ENCODE measurements at places on chromosomes 7 and 10.

DNA sequence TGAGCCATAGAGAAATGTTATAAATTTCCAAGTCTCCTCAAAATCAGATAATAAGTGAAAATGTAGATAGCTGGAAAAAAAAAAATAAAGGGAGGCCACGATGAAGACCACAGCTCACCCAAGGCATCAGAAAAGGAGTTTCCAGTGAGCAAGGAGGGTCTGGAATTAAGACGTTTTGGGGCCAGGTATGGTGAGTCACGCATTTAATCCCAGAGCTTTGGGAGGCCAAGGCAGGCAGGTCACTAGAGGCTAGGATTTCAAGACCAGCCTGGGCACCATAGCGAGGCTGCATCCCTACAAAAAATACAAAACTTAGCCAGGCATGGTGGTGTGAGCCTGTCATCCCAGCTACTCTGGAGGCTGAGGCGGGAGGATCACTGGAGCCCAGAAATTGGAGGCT is 65.5 kb downstream of the ASB13 start:
- DNase-seq, result no peak

DNA sequence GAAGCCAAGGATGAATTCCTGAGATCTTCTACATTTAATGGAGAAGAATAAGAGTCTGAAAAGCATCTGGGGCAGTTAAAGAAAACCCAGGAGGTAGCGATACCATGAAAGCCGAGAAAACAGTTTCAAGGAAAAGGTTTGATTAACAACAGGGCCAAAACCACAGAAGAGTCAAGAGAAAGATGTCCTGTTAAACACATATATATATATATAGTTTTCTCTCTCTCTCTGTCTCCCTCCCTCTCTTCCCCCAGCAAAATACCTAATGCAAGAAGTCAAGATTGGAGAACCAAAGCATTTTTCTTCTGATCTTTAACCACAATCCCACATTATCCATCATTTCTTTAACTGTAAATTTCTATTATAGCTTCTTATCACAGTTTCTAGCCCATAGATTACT is 261.4 kb downstream of the SNX13 start:
- no peak for DNase-seq

GRCh38 chr10:18010050-18010449 is 58.3 kb downstream of the SLC39A12 start:
- DNase-seq, result no peak

GRCh38 chr10:16466001-16466400 is 29.2 kb downstream of the PTER start:
- no peak for DNase-seq

DNA sequence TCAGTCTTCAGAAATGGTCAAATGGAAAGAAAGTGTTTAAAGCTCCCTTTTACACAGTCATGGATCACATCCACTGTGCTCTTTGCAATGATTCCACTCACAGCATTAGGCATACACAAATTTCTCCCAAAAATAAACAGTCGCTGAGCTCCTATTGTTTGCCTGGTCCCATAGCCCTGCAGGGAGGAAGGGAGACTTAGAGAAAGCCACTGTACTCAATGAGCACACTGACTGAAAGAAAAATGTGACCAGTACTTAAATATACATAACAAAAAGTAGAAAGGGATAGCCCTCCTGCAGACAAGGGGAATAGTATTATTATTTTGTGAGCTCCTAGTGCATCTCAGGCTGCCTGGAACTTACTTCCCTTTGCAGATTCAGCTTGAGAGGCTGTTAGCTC is 853.2 kb downstream of the GRID1 start:
- DNase-seq, result no peak

GRCh38 chr10:2610946-2611345 is 456.4 kb upstream of the PFKP start:
- no peak for DNase-seq

- DNase-seq, result no peak
Observed at GRCh38 chr7:91941450-91941849, 788 bp downstream of the AKAP9 start.

- no peak for DNase-seq
Observed at GRCh38 chr10:35388197-35388596, 51.9 kb downstream of the CCNY start.

DNA sequence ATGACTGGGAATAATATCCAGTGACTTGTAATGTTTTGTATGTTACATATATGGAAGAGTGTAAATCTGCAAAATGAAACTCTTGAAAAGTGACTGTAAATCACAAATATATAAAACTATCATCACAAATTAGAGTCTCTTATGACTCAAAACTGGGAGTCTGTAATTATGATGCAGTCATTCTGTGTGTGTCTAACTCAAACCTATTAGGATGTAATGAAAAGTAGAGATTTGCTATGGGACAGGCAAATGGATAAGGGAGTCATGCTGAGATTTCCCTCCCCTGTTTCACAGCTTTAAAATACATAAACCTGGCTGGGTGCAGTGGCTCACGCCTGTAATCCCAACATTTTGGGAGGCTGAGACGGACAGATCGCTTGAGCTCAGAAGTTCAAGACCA is 8.6 kb upstream of the HKDC1 start:
- no peak for DNase-seq

- DNase-seq, result no peak
Observed at GRCh38 chr10:71075759-71076472, 136.5 kb upstream of the UNC5B start.

- no peak for DNase-seq
Observed at GRCh38 chr10:76333326-76333725, 901.9 kb downstream of the LRMDA start.

- DNase-seq, result no peak
Observed at GRCh38 chr7:46071076-46071475, 150.0 kb upstream of the IGFBP3 start.

GRCh38 chr7:12570534-12571461 is at the start of gene SCIN:
Gene SCIN, plus strand, starts transcription at chr7:12570720. Its CDS starts 67 bp downstream, at chr7:12570787.
- no peak for DNase-seq

DNA sequence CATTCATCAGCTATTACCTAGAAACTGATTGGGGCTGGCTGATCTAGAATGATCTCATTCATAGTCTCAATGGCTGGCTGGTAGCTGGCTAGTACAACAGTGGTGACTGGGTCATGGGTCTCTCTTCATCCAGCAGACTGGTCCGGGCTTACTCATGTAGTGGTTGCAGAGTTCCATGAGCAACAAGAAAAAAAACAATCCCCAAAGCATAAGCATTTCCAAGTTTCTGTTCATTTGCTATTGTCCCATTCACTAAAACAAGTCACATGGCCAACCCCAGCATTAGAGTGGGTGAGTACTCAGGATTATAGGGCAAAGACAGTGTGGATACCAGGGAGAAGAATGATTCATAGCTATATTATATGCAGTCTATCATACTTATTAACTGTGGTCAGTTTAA is 85.2 kb upstream of the SEMA3C start:
- no peak for DNase-seq

DNA sequence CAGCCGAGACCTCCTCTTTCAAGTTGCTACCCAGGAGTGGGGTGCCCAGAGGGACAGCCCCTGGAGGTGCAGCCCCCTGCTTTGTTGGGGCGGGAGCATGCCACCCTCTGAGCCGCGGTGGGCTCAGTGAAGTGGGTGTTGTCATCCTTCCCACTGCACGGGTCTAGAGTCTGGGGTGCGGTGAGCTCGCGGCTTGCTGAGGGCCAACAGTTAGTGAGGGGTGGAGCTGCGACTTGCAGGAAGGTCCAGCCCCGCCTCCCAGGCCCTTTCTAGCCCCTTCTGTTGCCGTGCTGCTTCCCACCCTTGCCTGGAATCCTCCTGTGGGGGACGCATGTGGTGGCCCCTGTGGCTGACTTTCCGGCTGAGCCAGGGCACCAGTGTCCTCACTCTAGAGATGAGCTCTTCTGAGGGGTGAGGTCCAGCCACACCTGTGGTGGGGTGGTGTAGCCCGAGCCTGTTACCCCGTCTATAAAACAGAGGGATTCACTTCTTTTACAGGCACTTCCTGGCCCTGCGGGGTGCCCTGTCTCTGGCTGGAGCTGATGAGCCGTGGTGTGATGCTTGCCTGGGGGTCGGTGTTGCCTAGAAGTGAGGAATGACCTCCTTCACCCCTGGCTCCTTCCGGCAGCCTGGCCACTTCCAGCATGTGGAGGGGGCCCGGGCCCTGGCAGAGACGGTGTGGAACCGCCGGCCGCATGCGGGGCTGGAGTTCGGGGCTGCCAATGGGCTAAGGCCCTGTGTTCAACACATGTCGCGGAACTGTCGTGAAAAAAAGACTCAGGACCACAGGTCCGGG is 127.9 kb downstream of the FAM53B start:
- DNase-seq, result no peak

GRCh38 chr7:6384327-6384726 is 63.4 kb downstream of the DAGLB start:
- no peak for DNase-seq

GRCh38 chr10:110863956-110864355 is 7.8 kb upstream of the PDCD4 start:
- DNase-seq, result no peak

- no peak for DNase-seq
Observed at GRCh38 chr10:131617113-131617858, 283.5 kb upstream of the PPP2R2D start.

GRCh38 chr7:116998567-116999175 is 45.4 kb downstream of the ST7 start:
- no peak for DNase-seq

- DNase-seq, result no peak
Observed at GRCh38 chr7:90597563-90598253, 1.6 kb downstream of the CDK14 start.

DNA sequence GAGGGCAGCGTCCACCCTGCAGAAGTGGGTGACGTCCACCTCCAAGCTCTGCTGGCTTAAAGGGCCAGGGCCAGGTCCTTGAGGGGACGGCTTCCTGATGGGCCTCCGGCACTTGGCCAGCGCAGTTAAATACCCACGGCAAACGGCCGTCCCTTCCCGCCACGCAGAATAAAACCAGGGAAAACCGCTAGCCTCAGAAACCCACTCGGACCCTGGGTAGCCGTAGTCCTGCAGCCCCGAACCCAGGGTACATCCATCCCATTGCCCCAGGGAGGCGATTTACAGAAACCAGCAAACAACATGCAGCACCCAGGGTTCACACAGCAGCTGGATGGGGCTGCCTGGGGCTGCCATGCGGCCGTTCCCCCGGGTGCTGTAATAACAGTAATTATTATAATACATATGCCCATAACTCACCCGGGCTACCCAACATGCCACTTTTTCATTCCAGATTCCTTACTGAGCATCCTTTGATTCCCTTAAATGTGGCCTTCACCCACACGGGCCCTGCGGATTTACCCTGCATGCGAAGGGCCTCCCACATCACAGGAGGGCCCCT is 81.5 kb upstream of the PDGFA start:
- no peak for DNase-seq

DNA sequence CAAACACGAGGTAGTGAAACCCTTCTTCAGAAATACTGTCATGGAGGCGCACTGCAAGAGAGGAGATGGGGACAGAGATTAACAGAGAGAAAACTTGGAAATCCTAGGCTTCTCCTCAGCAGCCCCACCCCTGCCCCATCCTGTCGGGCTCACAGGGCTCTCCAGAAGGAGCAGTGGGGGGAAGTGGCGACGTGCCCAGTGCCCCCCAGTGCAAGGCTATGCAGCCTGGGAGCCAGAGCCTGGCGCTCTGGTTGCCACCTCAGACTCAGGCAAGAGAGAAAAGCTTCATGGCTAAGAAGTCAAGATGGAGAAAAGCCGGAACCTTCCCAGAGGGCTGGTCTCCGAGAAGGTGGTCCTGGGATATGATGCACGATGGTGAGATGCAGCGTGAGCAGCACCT is 21.2 kb downstream of the CAMK2G start:
- no peak for DNase-seq

GRCh38 chr7:158272509-158273137 is 315.0 kb downstream of the PTPRN2 start:
- no peak for DNase-seq

GRCh38 chr10:20254078-20254477 is 437.8 kb downstream of the PLXDC2 start:
- DNase-seq, result no peak
